Anterior cingulate cortex (tissue), 58 donors: ENCODE measurements at places on chromosomes 3 and 15.

DNA sequence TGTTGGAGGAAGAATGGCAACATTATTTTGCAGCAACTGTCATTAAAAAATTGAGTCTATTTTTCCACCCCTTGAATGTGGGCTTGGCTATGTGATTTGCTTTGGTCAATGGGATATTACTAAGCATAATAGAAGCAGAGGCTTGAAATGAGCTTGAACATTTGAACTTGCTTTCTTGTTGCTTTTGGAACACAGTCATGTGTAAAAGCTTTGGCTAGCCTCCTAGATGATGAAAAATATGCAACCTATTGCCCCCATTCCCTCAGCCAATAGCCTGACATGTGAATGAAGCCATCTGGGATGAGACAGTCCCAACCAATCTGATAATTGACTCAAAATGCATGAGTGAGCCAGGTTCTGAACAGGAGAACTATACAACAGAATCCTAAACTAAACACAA is 78.4 kb downstream of the PLSCR2 start:
- DNase-seq = no peak

DNA sequence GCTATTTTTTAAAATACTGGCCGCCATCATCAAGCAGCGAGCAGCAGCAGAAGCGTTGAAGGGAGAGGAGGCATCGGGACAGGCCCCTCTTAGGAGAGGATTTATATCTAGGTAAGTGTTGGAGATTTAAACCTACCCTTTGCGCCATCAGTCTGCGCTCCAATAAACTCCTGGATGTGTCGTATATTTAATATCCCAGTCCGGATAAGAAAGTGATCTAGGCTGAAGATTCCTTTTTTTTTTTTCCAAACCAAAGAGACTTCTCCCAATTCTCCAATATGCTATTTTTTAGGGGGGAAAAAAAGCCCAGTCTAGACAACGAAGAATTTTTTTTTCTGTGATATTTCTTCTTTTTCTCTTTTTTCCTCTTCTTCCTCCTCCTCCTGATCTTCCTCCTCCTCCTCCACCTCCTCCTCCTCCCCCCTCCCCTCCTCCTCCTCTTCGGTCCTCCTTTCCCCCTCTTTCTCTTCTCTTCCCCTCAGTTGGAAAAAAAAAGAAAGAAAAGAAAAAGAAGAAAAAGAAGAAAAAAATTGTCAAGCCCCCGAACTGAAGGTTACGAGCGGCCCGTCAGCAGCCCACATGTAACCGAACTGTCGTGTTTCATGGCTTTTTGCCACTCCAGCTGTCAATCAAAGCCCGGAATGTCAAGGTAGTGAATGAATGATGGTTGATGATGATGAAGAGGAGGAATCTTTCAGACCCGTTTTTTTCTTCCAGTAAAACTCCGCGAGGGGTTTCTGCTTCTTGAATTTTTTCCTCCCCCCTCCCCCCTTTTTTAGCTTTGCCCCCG is 835 bp downstream of the MEIS2 start:
- DNase-seq = no peak

- no peak for DNase-seq
These were observed 175.5 kb downstream of the CFAP20DC start for GRCh38 chr3:58874248-58874741.

- no peak for DNase-seq
These were observed 9.8 kb downstream of the NR2E3 start for GRCh38 chr15:71820127-71820526.

DNA sequence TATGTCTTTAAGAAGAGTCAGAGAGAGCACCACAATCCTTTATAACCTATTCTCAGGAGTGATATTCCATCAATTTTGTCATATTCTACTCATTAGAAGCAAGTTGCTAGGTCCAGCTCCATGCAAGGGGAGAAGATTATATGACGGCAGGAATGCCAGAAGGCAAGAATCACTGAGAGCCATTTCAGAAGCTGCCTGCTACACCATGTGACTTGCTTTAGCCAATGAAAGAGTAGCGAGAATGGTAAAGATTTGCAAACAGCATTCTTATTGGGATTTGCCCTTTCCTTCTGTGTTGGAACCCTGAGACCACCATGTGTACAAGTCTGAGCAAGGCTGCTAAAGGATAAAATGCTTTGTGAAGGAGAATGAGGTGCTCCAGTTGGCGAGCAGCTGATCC is 4.5 kb upstream of the C3orf70 start:
- no peak for DNase-seq

DNA sequence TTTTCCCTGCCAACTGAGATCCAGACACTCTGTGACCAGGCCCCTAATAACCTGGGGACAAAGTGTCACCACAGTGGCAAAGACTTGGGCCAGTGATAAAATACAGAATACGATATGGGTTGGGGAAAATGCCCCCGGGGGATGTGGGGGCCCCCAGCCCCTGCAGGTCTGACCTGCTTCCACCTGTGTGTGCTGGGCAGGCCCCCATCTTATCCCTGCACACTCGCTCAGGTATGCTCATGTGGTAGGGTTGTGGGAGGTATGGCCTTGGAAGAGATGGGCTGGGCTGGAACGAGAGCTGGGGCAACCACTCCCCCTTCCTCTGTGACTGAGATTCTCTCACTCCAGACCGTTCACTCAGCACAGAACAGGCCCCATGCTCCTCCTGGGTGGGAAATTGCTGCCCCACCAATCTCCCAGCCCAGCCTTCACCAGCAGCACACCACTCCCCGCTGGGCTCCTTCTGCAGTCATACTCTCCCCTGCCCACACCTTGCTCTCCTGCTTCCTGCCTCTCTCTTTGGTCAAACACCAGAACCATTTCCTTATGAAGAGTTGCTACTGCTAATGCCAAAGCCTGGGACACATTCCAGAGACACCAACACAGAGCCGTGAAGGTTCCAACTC is 9.6 kb upstream of the CPEB1 start:
- no peak for DNase-seq

GRCh38 chr3:46759239-46760167 is 41.8 kb upstream of the PRSS50 start:
- DNase-seq = no peak
